ENCODE measurements at places on chromosomes 2 and 18.

GRCh38 chr2:119723186-119723585 is 36.5 kb upstream of the PTPN4 start:
- DNase-seq = no peak

- DNase-seq = no peak
Observed at GRCh38 chr2:17617516-17617915, 77.0 kb downstream of the VSNL1 start.

DNA sequence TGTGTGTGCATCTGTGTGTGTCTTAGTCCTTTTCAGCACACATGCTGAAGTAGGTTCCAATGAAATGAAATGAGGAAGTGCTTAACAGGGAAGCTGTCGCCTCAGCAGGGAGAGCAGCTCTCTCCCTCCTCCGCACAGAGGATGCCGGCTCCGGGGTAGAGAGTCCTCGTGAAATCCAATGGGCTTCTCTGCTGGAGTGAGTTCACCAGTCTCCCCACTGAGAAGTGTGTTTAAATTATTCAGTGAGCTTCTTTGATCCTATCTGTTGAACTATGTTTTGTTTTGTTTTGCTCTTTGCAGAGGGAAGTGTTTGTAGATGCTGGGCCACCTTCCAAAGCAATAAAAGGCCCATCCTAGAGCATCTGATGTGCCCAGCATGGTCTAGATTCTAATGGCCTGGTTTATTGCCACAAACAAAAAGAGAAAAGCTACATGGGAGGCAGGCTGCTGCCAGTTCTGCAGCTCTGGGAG is 6.7 kb downstream of the PPP1R7 start:
- no peak for DNase-seq

DNA sequence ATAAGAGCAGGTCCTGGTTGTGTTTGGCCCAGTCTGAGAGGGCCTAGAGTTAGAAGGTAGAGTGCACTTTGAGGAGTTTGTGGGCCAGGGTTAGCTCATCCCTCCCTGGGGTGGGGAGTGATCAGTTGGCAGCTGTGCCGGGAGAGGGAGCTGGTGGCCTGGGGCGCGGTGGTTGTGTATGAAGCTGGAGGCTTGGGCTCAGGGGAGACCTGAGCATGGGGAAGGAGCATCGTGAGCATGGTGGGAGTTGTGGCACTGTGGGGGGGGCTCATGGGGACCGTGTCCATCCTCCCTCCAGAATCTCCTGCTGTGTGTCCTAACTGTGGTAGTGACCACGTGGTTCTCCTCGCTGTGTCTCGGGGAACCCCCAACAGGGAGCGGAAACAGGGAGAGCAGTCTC is 13.6 kb downstream of the STK11IP start:
- DNase-seq = no peak

DNA sequence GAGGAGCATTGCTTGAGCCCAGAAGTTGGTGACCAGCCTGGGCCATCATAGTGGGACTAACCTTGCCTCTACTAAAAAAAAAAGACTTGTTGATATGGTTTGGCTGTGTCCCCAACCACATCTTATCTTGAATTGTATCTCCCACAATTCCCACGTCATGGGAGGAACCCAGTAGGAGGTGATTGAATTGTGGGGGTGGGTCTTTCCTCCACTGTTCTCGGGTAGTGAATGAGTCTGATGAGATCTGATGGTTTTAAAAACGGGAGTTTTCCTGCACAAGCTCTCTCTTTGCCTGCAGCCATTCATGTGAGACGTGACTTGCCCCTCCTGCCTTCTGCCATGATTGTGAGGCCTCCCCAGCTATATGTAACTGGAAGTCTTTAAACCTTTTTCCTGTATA is 47.0 kb downstream of the PROC start:
- DNase-seq = no peak

GRCh38 chr2:8595428-8595805 is 86.4 kb upstream of the ID2 start:
- no peak for DNase-seq

DNA sequence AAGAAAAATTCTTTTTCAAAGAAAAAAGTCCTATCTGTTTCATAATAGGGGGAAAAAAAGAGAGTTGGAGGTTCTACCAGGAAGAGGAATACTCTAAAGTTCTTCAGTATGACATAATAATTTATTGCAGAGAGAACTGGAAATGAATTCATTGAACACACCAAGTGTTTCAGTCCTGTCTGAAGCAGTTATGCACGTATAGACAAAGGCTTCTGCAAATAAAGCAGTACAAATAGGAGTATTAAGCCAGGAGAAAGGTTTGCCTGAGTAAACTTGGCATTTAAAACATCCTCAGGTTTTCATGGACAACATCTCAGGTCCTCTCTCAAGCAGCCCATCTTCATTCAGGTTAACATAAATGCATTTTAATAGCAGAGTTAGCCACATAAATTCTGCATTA is 141.6 kb downstream of the CCDC148 start:
- DNase-seq = no peak

DNA sequence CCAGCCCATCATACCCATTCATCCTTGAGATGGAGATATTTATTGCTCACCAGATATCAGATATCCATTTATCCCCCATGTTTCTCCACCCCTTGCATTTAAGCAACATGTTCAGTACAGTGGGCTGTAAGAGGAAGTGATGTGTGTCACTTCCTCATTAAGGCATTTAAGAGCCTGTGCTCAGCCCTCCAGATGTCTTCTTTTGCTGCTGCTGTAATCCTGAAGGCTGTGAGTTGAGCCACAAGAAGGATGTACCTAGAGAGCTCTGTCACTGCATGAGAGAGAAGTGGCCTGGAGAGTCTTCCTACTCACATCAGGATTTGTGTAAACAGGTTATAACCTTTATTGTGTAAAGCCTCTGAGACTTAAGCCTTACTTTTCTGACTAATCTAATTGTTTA is 151.8 kb upstream of the UNC80 start:
- DNase-seq = no peak

GRCh38 chr2:60867848-60868247 is 13.5 kb upstream of the REL start:
- peak; percentile 68 for DNase-seq

GRCh38 chr2:154704991-154705390 is 6.5 kb downstream of the KCNJ3 start:
- DNase-seq = no peak

DNA sequence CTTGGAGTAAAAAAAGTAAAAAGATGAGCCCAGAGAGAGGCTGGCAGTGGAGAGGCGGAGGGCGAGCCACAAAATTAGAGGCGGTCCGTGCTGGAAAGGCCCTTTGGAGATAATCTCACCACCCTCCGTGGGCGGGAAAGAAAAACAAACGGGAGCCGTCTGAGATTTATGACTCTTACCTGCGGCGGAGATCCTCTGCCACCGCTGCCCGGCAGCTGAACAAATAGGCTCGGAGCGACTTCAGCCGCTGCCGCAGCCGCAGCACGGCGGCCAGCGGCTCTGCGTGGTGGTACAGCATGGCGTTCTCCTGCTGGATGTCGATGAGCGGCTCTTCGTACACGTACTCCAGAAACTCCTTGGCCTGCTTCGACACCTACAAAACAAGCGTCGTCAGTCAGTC is 94.6 kb downstream of the PLEKHM3 start:
- DNase-seq = no peak

DNA sequence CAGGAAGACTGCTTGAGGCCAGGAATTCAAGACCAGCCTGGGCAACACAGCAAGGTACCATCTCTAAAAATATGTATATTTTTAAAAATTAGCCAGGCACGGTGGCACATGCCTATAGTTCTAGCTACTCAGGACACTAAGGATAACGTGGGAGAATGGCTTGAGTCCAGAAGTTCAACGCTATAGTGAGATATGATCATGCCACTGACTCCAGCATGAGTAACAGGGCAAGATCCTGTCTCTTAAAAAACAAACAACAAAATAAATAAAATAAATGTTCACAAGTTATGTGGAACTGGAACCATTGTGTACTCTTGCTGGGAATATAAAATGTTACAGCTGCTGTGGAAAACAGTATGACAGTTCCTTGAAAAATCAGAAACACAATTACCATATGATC is 47.2 kb downstream of the USP34 start:
- no peak for DNase-seq

- DNase-seq = no peak
Observed at GRCh38 chr18:21408681-21409080, 166.6 kb downstream of the GREB1L start.

DNA sequence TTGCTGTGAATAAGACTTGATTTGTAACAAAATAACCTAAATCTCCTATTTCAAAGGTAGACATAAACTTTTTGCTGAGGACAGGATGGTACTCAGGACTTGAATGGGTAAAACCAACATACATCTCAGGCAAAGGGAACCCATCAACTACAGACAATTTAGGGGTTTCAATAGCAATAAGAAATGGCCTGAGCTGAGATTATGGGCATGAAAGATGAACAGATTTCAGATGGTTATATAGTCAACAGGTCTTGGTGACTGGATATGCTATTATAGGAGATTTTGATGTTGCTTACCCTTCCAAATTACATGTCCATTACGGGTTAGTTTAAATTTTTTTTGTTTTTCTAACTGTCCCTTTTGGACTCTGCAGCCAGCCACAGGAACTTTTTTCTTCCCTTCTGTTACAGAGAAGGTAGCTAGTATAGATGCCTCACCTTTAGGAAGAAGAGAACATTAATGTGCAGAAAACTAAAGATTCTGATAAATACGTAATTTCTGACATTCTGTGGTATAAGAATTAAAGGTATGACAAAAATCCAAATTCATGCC is 4.6 kb downstream of the RPS27A start:
- DNase-seq = no peak

GRCh38 chr2:109432421-109432820 is 181.3 kb downstream of the SEPTIN10 start:
- no peak for DNase-seq

DNA sequence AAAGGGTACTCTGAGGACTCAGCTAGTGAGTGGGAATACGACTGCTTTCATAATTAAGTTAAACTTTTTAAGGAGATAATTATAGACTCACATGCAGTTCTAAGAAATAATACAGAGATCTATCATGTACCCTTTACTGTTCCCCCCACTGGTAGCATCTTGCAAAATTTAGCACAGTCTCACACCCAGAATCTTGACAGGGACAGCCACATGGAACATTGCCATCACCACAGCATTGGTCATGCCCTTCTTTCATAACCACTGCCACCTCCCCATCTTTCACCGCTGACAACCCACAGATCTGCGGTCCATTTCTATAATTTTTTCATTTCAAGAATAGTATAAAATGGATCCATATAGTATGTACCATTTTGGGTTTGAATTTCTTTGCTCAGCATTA is 37.8 kb downstream of the ARHGEF4 start:
- no peak for DNase-seq

Measured in CD4-positive, alpha-beta T cell treated with Interleukin-15 for 1 hour (primary cell).